ENCODE measurements at places on chromosomes 5 and 9.

- DNase-seq, result no peak
Observed at GRCh38 chr9:134212809-134213507, 48.6 kb upstream of the RNU6ATAC start.

DNA sequence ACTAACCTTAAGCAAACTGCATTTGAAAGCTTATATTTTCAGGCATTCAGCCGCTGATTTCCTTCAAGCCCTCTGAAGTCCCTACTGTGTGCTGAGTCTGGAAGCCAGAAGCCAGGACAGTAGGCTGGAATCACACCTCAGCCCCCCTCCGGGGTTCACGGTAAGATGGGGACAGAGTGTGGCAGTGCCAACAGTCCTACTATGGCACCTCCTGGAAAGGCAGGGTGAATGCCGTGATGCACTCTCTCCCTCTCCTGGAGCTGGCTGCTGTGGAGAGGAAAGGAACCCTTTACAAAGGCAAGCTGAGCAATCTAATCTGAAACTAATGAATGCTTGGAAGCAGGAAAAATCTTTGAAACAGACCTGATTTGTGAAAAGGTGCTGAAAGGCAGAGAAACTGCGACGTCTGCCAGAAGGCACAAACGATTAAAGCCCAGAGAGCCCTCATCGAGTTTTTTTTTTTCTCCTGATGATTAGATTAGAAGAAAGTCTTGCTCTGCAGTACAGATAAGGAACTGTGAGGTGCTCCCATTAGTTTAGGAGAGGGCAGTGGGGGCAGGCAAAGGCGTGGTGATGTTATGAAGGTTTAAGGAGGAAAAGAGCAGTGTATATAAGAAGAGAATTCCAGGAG is 21.0 kb downstream of the ANKH start:
- no peak for DNase-seq

- peak; percentile 51 for DNase-seq
Observed at GRCh38 chr5:87400305-87400899, 12.3 kb downstream of the CCNH start.

DNA sequence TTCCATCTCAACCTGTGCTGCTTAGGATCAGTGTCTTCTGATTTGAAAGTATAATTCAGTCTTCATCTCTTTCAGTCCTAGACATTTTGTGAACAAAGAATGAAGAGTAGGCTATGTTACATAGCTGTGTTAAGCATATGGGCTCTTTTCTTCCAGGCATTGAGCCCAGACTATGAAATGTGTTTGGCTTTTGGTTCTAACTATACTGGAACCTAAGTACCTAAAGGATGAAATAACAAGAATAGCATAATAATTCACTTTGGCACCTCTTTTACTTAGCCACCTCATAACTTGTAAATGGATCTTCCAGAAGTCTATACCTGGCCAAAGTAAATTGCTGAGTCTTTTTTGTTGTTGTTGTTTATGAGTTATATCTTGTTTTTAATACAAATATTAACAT is 71.4 kb downstream of the SLF1 start:
- no peak for DNase-seq

GRCh38 chr9:26391036-26391435 is 501.6 kb downstream of the CAAP1 start:
- DNase-seq, result no peak

GRCh38 chr5:40312205-40312604 is 367.5 kb upstream of the PTGER4 start:
- peak; percentile 3 for DNase-seq

GRCh38 chr5:174610968-174611367 is 113.4 kb upstream of the MSX2 start:
- DNase-seq, result no peak

- no peak for DNase-seq
Observed at GRCh38 chr5:144201588-144201987, 30.9 kb downstream of the KCTD16 start.

GRCh38 chr5:83072966-83073365 is 4.2 kb downstream of the TMEM167A start:
- no peak for DNase-seq

DNA sequence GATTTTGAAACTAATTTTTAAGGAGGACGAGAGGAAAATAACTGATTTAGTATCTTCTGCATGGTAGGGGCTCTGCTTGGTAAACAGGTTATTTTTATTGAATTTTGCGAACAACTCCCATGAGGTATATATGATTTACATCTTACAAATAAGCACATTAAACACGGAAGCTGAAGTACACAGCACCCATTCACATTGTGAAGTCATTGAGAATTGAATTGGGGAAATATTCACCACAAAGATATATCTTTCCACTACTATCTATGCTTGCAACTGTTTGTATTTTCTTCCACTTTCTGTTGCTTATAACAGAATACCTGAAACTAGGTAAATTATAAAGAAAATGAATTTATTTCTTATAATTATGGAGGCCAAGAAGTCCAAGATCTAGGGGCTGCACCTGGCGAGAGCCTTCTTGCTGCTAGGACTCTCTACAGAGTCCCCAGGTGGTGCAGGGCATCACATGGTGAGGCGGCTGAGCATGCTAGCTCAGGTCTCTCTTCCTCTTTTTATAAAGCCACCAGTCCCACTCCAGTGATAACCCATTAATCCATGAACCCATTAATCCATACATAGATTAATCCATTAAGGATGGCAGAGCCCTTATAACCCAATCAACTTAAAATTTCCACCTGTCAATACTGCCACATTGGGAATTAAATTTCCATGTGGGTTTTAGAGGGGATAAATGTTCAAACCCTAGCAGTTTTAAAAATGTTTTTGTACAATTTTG is 79.0 kb upstream of the ZNF608 start:
- no peak for DNase-seq

- no peak for DNase-seq
Observed at GRCh38 chr9:87826331-87826730, 56.3 kb upstream of the SPATA31E1 start.

GRCh38 chr9:137367506-137368430 is 55.2 kb downstream of the EXD3 start:
- DNase-seq, result no peak

DNA sequence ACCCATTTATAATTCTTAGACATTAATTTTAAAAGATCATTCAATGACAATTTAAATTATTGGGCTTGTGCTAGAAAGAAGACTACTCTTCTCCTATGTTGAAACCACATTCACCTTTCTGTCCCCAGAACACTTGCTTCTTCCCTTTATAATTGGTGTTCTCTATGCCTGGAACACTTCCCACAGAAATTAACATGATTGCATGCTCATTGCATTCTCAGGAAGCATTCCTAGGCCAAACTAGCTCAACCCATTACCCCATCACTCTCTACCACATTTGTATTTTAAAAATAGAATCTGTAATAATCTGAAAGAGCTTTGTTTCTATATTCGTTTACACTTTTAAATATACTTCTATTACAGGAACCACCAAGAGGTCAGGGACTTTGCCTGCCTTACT is 184.7 kb downstream of the MEF2C start:
- DNase-seq, result no peak

GRCh38 chr9:137168904-137169856 is 671 bp downstream of the LRRC26 start:
- DNase-seq, result no peak

- DNase-seq, result no peak
Observed at GRCh38 chr9:125908136-125908535, 161.0 kb downstream of the PBX3 start.
